K562 (cell line): ENCODE measurements at places on chromosomes 1 and 21. TPM values are rescaled to one million over a fixed set of nuclear protein-coding genes. Genes with fewer than 3 reads are reported as not detected.
A peak's percentile ranks its signal among the peaks of the same experiment; 100 is the strongest.

GRCh38 chr1:176552999-176553398 is 90.0 kb downstream of the PAPPA2 start:
- no peak for DNase-seq
- H3K27ac ChIP-seq = no peak overlapping the region
- H3K4me3 ChIP-seq = no peak overlapping the region
- no peaks in the 10 kb centered on the region for H3K36me3 ChIP-seq

DNA sequence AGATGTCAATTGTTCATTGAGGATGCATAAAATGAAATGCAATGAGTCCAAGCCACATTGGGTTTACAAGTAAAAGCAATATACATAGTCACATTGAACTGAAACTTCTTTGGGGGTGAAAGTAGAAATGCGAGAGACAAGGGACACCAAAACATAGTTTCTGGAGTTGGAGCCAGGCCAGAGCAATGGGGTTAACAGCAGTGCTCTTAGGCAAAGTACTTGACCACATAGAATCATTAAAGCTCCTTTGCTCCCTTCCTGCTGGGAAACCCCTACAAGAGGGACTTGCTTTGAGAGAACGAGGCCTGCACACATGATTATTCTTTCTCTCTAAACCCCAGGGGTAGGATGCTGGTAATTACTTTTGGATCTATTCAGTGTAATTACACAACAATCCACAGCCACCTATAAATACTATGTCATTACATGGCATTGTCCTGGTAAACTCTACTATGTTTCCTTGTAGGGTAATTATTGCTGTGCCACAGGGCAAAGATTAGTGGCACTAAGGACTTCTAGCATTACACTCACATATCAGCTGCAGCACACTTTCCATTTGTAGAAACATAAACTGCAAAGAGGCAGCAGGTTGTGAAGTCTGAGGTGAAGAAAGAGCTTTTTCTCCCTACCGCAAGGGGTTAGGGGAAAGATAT is 421.6 kb upstream of the PBX1 start:
- no peak overlapping the region for H3K27ac ChIP-seq
- H3K4me3 ChIP-seq = no peak overlapping the region
- H3K27me3 ChIP-seq = no peaks in the 10 kb centered on the region
- H3K4me1 ChIP-seq = no peaks in the 10 kb centered on the region
- no peak for DNase-seq
- no peaks in the 10 kb centered on the region for H3K36me3 ChIP-seq

DNA sequence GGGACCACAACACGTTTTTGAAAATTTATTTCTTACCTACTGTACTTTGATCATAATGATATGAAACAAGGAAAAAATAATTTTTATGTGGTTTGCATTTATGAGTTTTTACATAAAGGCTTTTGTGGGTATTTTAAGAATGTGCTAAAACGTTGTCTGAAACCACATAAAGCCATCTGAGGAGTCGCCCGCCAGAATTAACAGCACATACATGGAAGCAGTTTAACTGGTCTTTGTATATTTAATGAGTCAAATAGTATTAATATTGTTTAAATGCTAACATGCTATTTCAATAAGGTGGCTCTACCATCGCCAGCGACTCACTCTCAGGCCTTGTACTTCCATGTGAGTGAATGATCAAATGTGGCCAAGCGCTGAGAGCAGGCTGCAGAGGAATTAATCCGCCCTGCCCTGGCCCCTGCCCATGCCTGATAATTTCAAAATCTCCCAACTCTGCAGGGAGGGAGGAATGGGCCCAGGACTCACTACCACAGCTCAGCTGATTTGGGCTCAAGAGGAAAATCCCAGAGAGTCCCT is 49.6 kb downstream of the SLC66A1 start:
- peaks cover 4% of the 10 kb centered on the region; the same call in 1 of the 2 replicates for H3K4me1 ChIP-seq
- H3K27ac ChIP-seq = no peak overlapping the region
- H3K27me3 ChIP-seq = no peaks in the 10 kb centered on the region
- no peak for DNase-seq
- no peak overlapping the region for H3K4me3 ChIP-seq

DNA sequence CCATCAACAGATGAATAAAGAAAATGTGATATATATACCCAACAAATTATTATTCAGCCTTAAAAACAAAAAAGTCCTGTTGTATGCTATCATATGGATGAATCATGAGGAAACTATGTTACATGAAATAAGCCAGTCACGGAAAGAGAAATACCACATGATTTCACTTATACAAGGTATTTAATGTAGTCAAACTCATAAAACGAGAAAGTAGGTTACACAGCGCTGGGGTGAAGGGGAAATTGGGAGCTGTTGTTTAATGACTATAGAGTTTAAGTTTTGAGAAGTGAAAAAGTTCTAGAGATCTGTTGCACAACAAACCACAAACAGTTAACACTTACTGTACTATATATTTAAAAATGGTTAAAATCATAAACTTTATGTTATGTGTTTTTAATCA is 58.5 kb downstream of the SLC25A24 start:
- no peaks in the 10 kb centered on the region for H3K4me1 ChIP-seq
- H3K27me3 ChIP-seq = no peaks in the 10 kb centered on the region
- no peak for DNase-seq
- H3K4me3 ChIP-seq = no peak overlapping the region
- H3K36me3 ChIP-seq = peaks cover 13% of the 10 kb centered on the region; the same call in 1 of the 3 replicates

- no peak overlapping the region for H3K27ac ChIP-seq
- no peaks in the 10 kb centered on the region; the same call in 1 of the 2 replicates for H3K27me3 ChIP-seq
- H3K4me3 ChIP-seq = no peak overlapping the region
- no peaks in the 10 kb centered on the region for H3K36me3 ChIP-seq
- DNase-seq = no peak
Observed at GRCh38 chr1:59755069-59755685, 59.6 kb upstream of the HOOK1 start.

- H3K27ac ChIP-seq = no peak overlapping the region
- peaks cover 16% of the 10 kb centered on the region for H3K4me1 ChIP-seq
- H3K4me3 ChIP-seq = peak overlapping the region; percentile 63; the same call in 1 of the 2 replicates
Observed at GRCh38 chr1:178724376-178724727, 692 bp upstream of the RALGPS2 start.

DNA sequence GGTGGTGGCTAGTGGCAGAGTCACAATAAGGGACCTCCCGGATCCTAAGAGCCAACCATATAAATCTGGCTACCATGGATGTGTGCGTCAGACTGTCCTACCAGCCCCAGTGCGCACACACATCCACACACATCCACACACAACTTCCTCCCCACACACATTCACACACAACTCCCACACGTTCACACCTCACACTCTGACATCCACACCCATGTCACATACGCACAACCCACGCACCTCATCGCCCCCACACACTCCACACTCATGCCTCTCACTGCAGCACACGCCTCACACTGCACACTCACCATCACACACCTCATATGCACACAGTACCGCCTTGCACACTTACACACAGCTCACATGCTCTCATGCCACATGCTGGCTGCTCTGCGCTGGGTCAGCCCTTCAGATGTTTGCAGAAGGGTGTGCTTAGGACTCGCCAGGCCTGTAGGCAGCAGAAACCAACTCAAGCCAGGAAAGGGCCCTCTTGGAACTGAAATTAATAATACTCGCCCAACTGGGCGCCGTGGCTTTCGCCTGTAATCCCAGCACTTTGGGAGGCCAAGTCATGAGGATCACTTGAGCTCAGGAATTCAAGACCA is 3.0 kb downstream of the LDLRAD2 start:
- peaks cover 18% of the 10 kb centered on the region for H3K4me1 ChIP-seq
- H3K27ac ChIP-seq = no peak overlapping the region; the same call in 2 of the 3 replicates
- H3K36me3 ChIP-seq = no peaks in the 10 kb centered on the region
- H3K27me3 ChIP-seq = no peaks in the 10 kb centered on the region

- no peaks in the 10 kb centered on the region for H3K27me3 ChIP-seq
- peak; percentile 11 for DNase-seq
- peak overlapping the region; percentile 40 for H3K4me3 ChIP-seq
- H3K4me1 ChIP-seq = peaks cover 49% of the 10 kb centered on the region
Observed at GRCh38 chr1:1435911-1436629, 580 bp downstream of the VWA1 start.

DNA sequence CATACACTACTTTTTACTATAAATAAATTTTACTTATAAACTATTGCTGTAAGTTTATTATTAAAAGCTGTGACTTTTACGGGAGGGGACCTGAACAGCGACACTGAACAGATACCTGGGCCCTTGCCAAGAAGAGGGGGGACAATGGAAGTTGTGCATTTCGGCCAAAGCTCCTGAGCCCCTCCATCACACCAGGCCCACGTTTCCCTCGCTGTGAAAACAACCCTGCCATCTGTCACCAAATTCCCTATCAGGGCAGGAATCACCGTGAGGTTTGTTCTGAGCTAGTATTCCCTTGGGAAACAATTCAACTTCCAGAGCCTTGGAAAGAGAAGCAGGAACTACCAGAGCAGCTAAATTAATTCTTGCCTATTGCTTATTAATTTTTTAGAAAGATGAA is 37.0 kb downstream of the VTCN1 start:
- DNase-seq = no peak
- no peak overlapping the region for H3K27ac ChIP-seq
- H3K27me3 ChIP-seq = peaks cover 43% of the 10 kb centered on the region
- H3K4me3 ChIP-seq = no peak overlapping the region

DNA sequence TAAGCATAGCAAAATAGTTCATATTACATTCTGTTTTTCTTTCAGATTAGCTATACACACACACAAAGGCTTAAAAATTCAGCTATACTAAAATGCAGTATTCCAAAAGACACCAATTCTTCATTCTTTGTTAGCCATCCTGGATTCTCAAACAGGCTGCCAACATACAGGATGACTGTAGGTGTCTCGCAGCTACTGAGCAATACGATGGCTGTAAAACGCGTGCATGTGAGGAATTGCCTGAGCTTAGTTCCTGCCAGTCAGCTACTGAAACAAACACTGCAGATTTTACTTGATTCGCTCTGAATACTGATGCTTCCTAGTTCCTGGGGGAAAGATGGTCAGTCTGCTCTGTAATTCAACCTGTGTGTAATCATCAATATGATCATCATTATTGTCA is 24.7 kb upstream of the HMGN1 start:
- H3K4me3 ChIP-seq = no peak overlapping the region
- H3K36me3 ChIP-seq = no peaks in the 10 kb centered on the region
- H3K27ac ChIP-seq = no peak overlapping the region
- no peaks in the 10 kb centered on the region for H3K27me3 ChIP-seq
- H3K4me1 ChIP-seq = peaks cover 28% of the 10 kb centered on the region

DNA sequence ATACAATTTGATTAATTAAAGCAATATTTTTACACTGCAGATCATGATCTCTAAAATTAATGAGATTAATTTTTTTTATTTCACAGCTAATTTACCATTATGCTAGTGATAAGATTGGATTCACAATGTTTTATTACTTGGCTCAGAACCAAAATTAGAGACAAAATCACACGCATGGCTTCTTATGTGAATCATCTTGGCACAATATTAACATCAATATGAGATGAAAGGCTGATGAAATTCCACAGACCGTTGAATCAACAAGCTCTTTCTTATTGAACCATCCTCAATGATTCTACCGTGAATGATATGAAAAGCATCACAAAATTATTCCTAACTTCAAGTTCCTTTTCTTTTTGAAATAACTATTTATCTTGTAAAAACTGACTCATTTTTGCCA is 544.9 kb downstream of the KCNT2 start:
- no peak overlapping the region for H3K27ac ChIP-seq
- no peak overlapping the region for H3K4me3 ChIP-seq
- no peaks in the 10 kb centered on the region for H3K4me1 ChIP-seq
- no peaks in the 10 kb centered on the region for H3K27me3 ChIP-seq
- no peak for DNase-seq

DNA sequence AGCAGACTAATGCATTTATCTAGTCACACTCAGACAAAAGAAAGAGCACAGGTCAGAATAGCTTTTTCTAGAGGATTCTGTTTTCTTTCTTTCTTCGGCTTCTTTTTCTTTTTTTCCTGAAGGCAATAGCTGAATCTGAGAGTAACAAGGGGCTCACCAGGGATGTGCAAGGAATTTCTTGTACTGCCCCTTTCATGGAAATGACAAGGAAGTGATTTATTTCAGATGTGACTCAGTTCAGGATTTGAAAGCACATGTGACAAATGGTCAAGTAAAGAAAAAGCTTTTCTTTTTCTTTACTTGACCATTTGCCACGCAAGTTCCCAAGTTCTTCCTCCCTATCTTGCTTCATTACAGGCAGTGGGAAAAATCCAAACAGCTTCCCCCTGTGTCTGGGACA is 202.0 kb downstream of the GABPA start:
- no peaks in the 10 kb centered on the region for H3K4me1 ChIP-seq
- H3K36me3 ChIP-seq = no peaks in the 10 kb centered on the region
- no peak for DNase-seq
- H3K27me3 ChIP-seq = no peaks in the 10 kb centered on the region
- H3K4me3 ChIP-seq = no peak overlapping the region

DNA sequence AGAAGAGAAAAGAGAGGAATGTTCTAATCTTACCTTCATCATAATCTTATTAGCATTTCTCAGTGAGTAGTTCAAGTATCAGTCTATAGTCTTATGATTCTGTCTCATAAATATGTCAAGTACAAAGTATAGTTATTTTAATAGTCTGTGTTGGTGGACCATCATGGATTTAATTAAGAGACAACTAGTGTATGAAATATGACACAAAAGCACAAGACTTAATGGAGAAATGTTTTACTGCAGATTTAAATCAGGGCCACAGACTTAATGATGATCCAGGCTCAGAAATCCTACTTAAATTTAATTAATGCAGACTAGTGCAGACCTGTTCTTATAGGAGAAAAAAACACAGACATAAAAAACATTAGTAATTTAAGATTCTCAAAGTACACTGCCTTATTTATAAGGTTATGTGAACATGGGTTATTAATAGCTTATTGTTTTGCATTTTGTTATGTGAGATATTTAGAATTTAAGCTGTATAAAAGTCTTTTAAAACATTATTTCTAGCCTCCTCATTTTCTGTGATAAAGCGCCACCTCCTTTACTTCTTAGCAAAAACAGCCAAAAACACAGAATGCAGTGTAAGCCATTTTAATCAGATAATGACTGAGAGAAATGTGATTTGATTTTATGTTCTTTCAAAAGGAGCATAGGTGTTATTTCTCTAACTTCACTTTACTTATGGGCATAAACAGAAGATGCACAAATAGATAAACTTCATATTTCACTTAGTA is 255.0 kb upstream of the SNX7 start:
- H3K4me1 ChIP-seq = no peaks in the 10 kb centered on the region
- no peak for DNase-seq
- H3K27ac ChIP-seq = no peak overlapping the region
- no peak overlapping the region for H3K4me3 ChIP-seq

Gene LENEP
- total RNA-seq = 0.56 TPM in 1 of 2 replicates, not detected in the other

Gene FHAD1
- 1.3 and 1.6 TPM in 2 replicates for total RNA-seq

Gene ITLN1
- total RNA-seq = not detected in 2 replicates

Gene TNFRSF25
- total RNA-seq = 0.49 and 0.89 TPM in 2 replicates

Gene MYOG
- total RNA-seq = not detected in 2 replicates

Gene KIFAP3
- 12.1 and 13.0 TPM in 2 replicates for total RNA-seq

Gene MYBPH
- total RNA-seq = not detected in 2 replicates

Gene TEX38
- total RNA-seq = not detected in 2 replicates

Gene TBX15
- total RNA-seq = 2.6 and 2.7 TPM in 2 replicates

Gene KRTAP12-2
- total RNA-seq = not detected in 2 replicates

Gene NT5C1A
- total RNA-seq = not detected in 2 replicates

Gene DCDC2B
- total RNA-seq = not detected in 2 replicates

Gene RCSD1
- 41.5 and 50.9 TPM in 2 replicates for total RNA-seq

Gene ARTN
- total RNA-seq = 0.38 TPM in 1 of 2 replicates, not detected in the other

Gene C1orf116
- 2.6 and 2.7 TPM in 2 replicates for total RNA-seq
